ENCODE measurements at places on chromosomes 2 and 18.

GRCh38 chr2:131016826-131017741, 76.2 kb downstream of the FAM168B start:
- no peak for DNase-seq

GRCh38 chr2:11254100-11254536, 90.3 kb downstream of the ROCK2 start:
- no peak for DNase-seq

DNA sequence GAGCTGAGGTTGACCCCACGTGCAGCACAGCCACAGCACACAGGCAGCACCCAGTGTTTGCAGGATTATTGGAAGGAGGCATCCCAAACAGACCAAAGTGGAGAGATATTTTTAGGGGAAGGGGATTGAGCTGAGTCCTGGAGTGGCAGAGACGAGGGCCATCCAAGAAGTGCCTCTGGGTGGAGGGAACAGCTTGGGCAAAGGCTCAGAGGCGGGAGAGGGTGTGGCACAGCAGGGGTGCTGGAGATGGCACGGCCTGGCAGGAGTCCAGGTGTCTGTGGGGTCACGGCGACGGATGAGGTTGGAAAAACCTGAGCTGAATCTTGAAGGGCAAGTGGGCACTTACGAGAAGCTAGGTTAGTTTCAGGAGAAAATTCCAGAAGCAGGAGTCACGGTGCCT, 60.6 kb downstream of the INHBB start:
- no peak for DNase-seq

GRCh38 chr2:98907966-98908905, 27.8 kb downstream of the CRACDL start:
- no peak for DNase-seq

Measured in GM20000 (cell line).